Activated naive CD8-positive, alpha-beta T cell treated with anti-CD3 and anti-CD28 coated beads for 36 hours (primary cell): ENCODE measurements at places on chromosomes 1 and 21.

GRCh38 chr1:47968556-47968888 lies 28.7 kb downstream of the TRABD2B start:
- no peaks in the 10 kb centered on the region for H3K4me1 ChIP-seq
- DNase-seq, result no peak
- H3K36me3 ChIP-seq, result no peaks in the 10 kb centered on the region
- H3K4me3 ChIP-seq, result no peak overlapping the region
- H3K27ac ChIP-seq, result no peak overlapping the region

GRCh38 chr1:198638894-198639635 lies at the start of gene PTPRC:
Gene PTPRC, plus strand, starts transcription at chr1:198639040. Its CDS starts 229 bp downstream, at chr1:198639269.
- DNase-seq, result no peak
- peak within 1 kb of the TSS; percentile 92 for H3K4me3 ChIP-seq
- no peaks in the 10 kb centered on the region for H3K27me3 ChIP-seq

GRCh38 chr1:40532844-40533424 lies 1.5 kb downstream of the ZNF684 start:
- DNase-seq, result peak; percentile 15
- peak overlapping the region; percentile 99 for H3K4me3 ChIP-seq
- H3K27me3 ChIP-seq, result no peaks in the 10 kb centered on the region
- peaks cover 24% of the 10 kb centered on the region for H3K36me3 ChIP-seq
- H3K4me1 ChIP-seq, result peaks cover 17% of the 10 kb centered on the region

- DNase-seq, result no peak
- H3K36me3 ChIP-seq, result no peaks in the 10 kb centered on the region
- no peak overlapping the region for H3K4me3 ChIP-seq
- H3K4me1 ChIP-seq, result no peaks in the 10 kb centered on the region
Observed at GRCh38 chr1:87513255-87513654, 184.6 kb downstream of the LMO4 start.

GRCh38 chr1:34500451-34500850 lies 254.4 kb upstream of the GJB5 start:
- no peaks in the 10 kb centered on the region for H3K4me1 ChIP-seq
- no peaks in the 10 kb centered on the region for H3K36me3 ChIP-seq
- no peak overlapping the region for H3K27ac ChIP-seq
- peaks cover 26% of the 10 kb centered on the region for H3K27me3 ChIP-seq

DNA sequence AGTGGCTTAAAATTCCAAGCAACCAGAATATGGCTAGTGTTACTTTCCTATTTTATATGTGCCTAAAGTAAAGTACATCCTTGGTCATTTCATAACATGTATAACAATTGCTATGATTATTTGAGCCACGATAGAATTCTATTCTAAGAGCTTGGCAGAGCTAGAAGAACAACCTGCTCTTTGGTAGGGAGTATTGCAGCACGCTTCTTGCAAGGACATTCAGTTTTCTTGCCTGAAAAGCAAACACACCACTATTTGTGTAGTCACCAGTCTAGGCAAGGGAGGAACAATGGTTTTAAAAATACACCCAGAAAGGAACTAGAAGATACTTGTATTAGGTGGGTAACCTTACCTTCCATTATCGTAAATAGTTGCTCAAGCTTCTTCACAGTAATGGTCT lies 51.5 kb downstream of the CNST start:
- H3K4me3 ChIP-seq, result no peak overlapping the region
- H3K27me3 ChIP-seq, result no peaks in the 10 kb centered on the region
- H3K4me1 ChIP-seq, result peaks cover 14% of the 10 kb centered on the region
- peaks cover 18% of the 10 kb centered on the region for H3K36me3 ChIP-seq
- DNase-seq, result no peak
